ENCODE measurements at places on chromosomes 3 and 15.

GRCh38 chr15:63601026-63601703 is 4.0 kb downstream of the FBXL22 start:
- peak; percentile 40 for DNase-seq

DNA sequence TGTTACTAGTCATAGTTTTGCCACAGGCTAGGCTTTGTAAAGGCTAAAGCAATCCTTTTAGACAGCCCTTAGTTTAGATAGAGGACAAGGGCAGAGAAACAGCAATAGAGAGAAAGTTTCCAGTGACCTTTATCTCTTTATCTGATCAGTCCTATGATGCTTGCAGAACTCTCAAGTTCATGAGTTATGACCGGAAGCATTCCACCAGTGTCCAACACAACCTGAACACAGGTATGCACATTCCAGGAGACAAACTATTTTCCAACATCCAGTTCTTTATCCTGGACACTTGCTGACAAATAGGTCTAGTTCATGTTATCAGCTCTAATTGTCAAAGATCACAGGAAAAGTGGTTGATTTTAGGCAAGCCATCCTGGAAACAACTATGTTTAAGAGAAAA is 422.2 kb downstream of the MAGI1 start:
- DNase-seq, result no peak

GRCh38 chr3:20527368-20527767 is 341.4 kb upstream of the SGO1 start:
- DNase-seq, result no peak

GRCh38 chr15:63948971-63949370 is 97.3 kb downstream of the DAPK2 start:
- no peak for DNase-seq

DNA sequence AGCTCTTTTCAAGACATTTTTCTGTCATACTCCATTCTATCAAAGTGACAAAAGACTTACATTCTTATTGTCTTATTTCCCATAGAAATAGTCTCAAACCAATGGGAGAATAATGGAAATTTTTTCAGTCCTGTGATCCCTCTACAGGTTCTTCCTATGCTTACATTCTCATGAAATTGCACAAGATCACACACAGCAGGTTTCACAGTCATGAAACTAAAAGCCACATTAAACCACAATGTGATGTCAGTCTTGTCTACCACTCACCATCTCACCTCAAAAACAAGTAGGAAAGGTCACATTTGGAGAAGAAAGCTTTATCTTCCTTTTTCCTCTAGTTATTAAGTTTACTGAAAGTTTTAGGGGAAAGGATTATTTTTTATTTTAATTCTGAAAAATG is 161.0 kb upstream of the RORA start:
- no peak for DNase-seq

DNA sequence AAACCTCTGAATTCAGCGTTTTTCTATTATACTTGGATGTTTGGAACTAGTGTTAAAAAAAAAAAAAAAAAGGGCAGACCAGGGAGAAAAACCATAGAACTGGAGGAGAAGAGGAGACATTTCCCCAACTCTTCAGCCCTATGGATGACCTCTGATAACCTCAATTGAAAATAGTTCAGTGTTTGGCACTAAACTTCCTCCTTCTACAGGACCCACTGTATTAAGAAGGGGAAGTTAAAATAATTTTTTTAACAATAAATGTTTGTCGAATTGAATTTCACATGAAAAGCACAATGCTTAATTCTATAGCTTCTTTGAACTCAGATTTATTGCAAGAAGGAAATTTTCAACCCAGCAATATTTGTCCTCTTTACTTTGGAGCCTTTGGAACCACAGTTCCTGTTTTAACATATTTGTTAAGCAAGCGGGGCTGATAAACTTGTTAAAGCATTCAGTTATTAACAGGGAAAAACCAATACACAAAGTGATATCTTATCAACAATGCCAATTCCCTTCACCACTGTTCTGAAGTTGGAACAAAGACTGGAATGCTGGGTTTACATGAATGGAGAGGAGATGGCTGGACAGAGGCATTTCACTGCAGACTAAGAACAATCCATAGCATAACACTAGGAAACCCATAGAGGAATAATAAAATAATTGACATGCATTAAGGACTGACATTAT is 3.1 kb upstream of the A4GNT start:
- no peak for DNase-seq

GRCh38 chr3:87307805-87308204 is 31.4 kb upstream of the POU1F1 start:
- DNase-seq, result no peak

GRCh38 chr3:55511895-55512570 is 24.9 kb upstream of the WNT5A start:
- DNase-seq, result no peak

GRCh38 chr3:184680385-184681345 is 31.2 kb downstream of the MAGEF1 start:
- no peak for DNase-seq

DNA sequence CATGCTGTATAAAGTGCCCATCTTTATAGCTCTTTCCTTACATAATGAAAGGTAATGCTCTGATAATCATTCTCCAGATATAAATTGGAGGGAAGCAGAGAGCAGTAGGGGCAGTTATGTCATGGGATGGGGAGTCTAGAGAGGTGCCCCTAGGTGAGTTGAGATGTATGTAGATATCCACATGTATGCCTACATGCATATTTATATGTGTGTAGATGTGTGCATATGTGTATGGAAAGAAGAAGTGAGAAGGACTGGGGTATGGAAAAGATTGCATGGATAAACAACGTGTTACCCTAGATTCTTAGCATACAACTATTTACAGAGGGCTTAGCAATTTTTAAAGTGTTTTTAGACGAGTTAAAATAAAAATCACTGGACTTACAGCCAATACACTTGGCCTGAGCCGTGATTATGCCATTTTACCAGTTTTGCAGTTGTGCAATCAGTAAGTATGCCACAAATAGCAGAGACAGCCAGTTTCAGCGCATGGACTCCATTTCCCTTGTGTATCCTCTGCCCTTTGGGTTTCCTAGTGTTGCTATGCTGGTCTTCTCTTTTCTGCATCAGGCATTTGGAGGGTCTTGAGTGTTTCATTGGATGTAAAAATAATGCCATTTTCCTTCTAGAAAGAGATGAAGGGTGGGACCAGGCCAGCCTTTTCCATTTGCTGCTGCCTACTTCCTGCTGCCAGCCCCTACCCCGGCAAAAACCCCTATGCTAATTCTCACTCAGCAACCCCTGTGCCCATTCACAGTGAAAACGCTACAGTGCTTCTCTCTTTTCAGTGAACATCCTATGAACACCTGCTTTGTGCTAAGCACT is 199.4 kb upstream of the NR2E3 start:
- no peak for DNase-seq

GRCh38 chr3:50620420-50620819 is 3.5 kb downstream of the MAPKAPK3 start:
- DNase-seq, result no peak

DNA sequence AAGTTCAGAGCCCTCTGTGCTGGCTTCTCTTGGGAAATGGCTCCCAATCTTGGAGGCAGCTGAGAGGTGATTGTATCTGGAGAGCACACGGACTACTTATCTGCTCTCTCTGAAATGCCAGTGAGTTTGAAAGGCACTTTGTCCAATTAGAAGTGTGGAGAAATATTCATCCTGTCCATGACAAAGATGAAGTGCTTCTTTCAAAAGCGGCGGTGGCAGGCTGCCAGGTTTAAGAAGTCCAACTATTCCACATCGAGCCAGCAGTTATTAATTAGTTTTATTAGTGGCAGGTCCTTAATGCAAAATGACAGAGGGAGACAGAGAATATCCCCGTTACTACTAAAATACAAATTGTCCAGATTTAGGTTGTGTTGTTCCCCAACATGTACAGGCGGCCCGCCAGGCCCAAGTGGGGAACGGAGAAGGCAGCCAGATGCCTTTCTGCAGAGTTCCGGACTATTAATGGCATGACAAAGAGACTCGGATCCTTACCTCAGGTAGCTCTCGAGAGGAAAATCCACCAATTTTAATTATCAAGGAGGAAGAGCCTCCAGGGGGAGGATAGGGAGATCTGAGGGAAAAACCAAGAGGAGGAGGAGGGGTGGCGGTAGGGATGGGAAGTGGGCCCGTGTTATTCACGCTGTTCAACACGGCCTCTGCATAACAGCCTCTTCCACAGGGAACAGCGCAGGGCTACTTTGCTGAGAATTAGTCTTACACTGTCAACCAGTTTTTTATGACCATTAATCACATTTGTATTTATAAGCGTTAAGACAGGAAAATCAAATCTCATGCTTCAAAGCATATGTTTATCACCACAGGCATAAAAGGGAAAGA is 42.0 kb downstream of the RORA start:
- DNase-seq, result no peak

DNA sequence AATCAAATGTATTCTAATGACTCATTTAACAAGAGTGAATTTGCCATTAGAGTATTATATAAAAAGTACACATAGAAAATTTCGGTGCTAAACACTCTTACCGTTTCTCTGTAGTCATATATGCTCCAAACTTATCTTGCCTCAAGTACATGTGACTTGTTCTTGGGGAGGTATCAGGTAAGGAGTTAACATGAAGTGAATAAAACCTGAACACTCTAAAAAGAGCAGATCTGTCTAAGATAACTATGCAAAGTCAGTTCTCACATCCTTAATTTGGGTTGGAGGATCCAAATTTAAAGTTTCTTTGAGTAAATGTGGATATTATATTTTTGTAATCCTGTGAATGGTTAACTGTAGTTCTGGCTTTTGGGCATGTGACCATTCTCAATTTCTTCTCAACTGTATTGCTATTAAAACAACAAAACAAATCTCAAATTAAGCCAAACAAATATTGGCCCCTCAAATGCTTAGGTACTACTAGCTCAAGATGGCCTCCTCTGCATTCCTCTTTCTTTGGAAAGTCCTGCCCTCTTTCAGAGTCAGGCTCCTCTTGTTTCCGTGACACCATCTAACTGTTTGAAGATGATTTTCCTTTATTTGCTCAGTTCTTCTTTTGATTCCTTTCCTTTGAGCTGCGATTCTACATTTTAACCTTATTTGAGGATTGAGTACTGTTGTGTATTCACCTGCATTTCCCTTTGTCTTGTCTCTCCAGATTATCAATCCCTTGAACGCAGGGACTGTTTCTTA is 4.2 kb downstream of the EDEM1 start:
- no peak for DNase-seq

DNA sequence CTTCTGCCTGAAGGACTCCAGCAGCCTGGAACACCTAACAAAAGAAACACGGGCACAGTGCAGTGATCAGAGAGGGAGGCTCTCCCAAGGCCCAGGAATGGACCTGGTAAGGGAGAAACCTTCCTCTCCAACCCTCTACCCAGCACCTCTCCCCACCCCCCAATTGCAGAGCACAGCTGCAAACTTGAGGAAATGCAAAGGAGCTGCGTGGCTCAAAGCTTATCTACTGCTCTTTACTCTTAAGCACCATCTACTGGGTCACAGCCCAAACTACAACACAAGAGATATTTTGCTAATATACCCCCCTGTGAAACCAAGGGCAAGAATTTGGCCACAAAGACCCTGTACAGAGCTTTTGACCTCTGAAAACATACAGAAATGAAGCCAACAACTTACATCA is 328.3 kb downstream of the OXSM start:
- DNase-seq, result no peak

DNA sequence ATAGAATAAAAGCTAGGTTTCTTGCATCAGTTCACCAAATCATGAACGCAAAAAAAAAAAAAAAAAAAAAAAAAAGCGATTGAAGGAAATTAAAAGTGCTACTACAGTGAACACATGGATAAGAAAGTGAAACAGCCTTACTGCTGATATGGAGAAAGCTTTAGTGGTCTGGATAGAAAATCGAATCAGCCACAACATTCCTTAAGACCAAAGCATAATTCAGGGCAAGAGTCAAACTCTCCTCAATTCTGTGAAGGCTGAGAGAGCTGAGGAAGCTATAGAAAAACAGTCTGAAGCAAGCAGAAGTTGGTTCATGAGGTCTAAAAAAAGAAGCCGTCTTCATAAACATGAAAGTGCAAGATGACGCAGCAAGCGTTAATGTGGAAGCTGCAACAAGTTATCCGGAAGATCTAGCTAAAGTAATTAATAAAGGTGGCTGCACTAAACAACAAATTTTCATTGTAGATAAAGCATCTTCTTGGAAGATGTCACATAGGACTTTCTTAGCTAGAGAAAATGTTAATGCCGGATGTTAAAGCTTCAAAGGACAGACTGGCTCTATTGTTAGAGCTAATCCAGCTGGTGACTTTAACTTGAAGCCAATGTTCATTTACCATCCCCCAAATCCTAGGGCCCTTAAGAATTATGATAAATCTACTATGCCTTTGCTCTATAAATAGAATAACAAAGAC is 19.2 kb downstream of the P3H2 start:
- no peak for DNase-seq

DNA sequence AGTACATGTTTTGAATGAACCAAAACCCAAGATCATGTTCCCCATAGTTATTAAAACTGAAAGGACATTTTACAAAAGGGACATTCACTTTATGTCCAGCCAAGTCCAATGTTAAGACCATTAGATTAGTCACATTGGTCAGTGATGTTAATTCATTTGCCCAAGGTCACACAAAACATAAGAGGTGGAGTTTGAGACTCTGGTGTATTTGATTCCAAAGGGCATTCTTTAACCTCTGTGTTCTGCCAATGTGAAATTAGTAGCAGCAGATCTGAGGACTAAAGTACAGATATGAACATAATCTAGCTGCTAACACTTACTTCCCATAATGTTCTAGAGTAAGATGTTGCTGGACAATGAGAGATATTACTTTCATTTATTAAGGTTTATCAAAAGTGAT is 425.6 kb downstream of the TUSC7 start:
- no peak for DNase-seq

DNA sequence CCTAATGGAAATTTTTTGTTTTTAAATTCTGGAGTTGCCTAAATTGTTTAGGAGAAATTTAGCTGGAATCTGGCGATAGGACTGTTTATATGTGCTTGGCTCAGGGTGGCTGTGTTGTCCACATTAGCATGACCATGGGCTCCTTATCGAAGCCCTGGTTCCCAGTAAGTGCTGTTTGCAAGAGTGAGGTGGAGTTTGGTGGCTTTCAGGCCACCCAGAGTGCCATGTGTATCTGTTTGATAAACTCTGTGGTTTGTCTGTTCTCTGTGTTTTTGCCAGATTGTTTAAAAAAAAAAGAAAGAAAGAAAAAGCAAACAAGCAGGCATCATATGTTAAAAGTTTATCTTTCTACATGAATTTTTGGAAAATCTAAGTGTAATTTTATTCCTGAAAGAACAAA is 51.5 kb downstream of the PLCL2 start:
- no peak for DNase-seq
